ENCODE measurements at places on chromosomes 5 and 9.
A peak's percentile ranks its signal among the peaks of the same experiment; 100 is the strongest.

DNA sequence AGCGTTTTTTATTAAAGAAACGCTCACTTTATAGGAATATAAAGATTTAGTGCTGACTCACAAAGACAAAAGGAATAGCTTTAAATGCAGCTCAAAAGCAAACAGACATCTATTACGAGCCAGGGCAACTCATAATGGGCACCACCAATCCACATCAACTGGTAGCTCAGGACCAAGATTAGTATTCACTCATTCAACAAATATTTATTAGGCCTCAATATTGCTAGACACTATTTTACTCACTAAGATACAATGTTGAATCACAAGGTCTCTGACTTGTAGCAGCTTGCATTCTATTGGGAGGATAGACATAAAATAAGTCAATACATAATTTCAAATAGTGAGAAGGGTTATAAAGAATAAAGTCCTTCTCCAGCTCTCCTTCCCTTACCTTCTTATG is 8.0 kb upstream of the MAN2A1 start:
- DNase-seq = no peak

DNA sequence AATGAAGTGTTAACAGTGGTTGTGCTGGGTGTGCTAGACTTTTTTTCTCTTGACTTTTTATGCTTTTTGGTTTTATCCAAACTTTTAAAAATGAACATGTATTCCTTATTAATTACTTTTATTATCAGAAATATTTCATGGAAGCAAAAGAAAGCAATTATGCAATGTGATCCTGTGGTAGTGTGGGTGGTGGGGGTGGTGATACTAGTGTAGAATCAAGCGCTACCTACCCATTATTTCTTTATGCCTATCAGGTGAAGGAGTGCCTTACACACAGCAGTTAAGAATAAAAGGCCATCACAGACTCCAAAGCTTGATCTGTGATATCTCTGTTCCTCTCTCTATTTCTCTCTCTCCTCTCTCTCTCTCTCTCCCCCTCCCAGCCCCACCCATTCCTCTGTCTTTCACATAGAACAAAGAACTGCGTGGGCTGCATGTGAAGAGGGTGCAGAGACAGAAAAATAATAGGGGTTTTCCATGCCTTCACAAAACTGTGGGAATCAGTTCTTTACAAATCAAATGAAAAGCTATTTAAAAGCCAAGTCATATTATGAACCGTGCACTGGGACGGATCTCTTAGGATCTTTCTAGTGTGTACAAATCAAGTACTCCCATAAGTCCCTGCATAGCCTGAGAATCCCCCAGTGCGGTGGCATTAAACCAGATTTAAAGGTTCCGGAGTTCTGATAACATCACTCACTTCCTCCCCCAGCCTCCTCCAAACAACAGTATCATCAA is 351.2 kb downstream of the RAB3C start:
- DNase-seq = peak; percentile 48

DNA sequence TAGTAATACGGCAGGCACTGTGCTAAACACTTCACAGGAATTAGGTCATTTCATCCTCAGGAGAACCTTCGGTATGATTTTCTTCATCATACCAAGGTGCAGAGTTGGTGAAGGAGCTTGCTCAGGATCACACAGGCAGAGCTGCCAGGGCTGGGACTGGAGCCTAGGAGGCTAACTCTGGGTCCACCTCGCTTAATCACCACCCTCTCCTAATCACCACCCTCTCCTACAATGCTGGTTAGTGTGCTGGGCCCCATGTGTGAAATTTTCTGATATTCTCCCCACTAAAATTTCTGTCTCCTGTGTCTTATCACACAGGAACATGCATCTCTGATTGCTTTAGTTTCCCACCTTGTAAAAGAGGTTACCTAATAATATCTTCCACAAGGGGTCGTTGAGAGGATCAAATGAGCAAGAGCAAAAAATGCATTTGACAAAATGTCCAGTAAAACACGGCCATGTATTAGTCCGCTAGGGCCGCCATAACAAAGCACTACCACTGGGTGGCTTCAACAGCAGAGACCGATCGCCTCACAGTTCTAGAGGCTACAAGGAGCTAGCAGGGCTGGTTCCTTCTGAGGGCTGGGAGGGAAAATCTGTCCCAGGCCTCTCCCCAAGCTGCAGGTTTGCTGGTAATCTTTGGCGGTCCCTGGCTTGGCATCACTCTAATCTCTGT is 128.2 kb upstream of the NFIB start:
- DNase-seq = peak; percentile 46

DNA sequence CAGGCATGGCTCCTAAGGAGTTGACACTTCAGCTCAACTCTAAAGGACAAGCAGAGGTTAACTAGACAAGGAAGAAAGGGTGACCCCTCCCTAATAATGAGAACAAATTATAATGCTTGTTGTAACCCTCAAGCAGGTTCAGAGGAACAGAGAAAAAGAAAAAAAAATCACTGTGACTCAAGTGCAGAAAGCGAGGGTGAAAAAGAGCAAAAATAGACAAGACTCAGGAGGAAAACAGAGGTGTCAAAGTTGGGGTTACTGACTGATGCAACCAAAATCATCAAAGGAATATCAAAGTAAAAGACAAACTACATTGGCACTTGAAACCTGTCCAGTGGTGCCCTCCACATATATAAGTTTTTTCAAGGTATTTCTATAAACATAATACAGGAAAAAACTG is 28.4 kb downstream of the FBXW11 start:
- no peak for DNase-seq

GRCh38 chr5:158368686-158369085 is 509.7 kb upstream of the CLINT1 start:
- DNase-seq = no peak

GRCh38 chr9:89036383-89036782 is 45.1 kb downstream of the S1PR3 start:
- DNase-seq = peak; percentile 10

- no peak for DNase-seq
Observed at GRCh38 chr5:24749701-24750100, 104.9 kb upstream of the CDH10 start.

DNA sequence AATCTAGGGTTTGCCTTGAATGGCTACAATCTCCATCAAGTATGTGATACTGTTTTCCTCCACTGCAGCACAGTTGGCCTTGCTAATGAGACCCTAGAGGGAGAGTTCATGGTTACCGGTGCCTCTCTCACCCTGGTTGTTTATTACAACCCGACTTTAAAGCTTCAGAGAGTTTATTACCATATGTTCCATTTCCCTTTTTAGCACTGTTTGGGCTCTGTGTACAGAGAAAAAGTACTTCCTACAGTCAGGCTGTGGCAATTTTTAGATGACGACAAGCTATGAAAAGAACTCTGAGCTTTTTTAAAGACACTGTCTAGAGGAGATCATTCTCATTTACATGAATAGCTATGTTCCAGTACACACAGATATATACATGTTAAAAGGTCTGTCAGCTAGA is 48.8 kb upstream of the PLCXD3 start:
- DNase-seq = no peak

- no peak for DNase-seq
Observed at GRCh38 chr5:68722357-68722756, 371.5 kb upstream of the SLC30A5 start.

DNA sequence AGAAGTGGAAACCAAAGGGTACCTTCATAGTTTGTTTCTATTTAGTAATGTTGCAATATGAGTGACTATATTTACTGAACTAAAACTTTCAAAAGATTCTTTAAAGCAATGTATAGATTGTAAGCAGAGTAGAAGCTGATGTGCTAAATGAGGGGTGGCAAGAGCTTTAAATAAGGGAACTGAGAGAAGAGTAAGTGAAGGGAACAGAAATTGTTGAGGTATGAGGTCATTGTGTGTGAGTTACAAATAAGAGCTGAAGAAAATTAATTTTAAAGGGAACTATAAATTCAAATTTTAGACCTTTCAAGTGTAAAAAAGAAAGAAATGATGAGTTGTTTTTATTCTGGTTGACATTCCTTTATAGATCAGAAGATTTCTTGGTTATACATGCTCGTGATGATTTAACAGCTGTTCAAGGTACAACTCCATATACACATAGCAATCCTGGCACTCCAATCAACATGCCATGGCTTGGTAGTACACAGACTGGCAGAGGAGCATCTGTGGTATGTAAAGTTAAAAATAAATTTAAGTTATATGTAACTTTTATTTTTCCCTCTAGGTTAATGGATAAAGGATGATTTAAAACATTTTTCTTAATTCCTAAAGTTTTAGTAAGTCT is 135.1 kb upstream of the TNFAIP8 start:
- DNase-seq = no peak

DNA sequence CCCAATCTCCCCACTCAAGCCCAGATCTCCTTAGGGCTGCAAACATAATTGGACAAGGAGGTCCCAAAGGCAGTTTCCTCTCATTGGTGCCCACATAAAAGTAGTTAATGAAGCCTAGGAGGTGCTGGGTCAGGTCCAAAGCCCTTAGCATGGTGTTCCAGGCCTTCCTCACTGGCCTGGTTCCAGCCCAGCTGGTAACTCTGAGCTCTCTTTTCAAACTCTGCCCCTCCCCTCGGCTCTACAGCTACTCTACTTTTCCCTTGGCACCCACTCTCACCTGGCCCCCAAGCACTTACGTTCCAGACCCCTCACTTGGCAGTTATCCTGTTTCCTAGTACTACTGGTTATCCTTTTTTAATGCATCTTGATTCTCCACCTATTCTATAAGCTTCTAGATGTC is 9.9 kb downstream of the SEPTIN8 start:
- DNase-seq = no peak

DNA sequence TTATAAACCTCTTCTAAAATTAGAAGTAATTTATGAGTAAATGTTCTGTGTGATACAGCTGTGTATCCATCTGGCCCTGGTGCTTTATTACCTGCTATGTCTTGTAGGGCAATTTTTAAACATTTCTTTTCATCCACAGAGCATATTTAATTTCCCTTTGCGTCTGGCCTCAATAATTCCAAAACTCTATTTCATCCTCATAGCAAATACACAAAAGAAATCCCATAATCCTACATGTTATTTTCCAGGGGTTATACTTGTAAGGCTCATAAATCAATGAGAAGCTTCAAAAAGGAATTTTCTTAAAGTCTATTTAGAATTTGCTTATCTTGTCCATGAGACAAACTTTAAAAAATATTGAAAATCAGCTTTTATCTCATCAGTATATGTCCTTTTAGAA is 167.0 kb downstream of the TTC39B start:
- no peak for DNase-seq

- no peak for DNase-seq
Observed at GRCh38 chr5:146722361-146722779, 156.2 kb downstream of the PPP2R2B start.

DNA sequence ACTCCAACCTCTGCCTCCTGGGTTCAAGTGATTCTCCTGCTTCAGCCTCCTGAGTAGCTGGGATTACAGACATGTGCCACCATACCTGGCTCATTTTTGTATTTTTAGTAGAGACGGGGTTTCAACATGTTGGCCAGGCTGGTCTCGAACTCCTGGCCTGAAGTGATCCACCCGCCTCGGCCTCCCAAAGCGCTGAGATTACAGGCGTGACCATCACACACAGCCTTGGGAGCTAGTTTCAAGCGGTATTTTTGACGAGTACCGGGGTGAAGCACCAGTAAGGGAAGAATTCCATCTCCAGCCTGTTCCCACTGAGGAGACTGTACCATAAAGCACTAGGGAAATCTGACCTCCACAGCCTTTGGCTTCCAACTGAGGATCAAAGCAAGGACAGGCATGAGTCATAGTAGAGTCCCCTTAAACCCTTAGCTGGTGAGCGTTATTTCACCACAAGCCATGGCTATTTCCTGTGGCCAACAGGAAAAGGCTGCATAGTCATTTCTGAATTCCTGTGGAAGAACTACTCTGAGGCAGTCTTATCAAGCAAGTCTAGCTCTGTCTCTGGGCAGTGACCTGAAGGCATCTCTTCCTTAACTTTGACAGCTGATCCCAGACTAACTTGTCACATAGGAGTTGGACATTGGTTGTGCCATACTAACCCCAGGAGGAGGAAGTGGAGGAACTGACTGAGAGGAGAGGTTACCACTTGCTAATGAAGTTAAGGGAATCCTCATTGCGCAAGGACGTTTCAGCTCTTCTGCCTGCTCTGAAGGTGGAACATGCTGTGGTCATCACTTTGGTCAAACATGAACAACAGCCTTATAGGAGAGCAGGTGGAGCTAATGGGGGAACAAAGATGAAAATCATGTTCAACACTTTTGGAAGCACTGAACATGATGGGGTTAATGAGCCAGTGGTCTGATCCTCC is 85.8 kb upstream of the DMRT1 start:
- no peak for DNase-seq

GRCh38 chr5:77774981-77775789 is 954 bp downstream of the TBCA start:
- DNase-seq = no peak

GRCh38 chr9:74078647-74079046 is 418.5 kb upstream of the RORB start:
- peak; percentile 8 for DNase-seq

DNA sequence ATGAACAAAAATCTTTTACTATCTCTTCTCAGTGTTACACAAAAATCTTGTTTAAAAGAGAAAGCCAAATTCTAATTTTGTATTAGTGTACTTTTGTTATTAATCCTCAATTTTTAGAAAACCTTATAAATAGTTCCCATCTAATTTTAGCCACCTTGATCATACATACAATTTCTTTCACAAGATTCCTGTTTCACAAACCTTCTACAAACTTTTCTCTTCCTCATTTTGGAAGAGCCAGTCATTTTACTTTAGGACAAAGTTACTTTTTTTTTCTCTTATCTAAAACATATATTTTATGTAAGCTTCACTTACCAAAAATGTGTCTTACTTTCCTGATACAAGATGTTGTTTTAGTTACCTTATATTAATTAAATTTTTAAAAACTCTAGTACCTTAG is 161.3 kb downstream of the YIPF5 start:
- DNase-seq = no peak

- DNase-seq = no peak
Observed at GRCh38 chr5:3049261-3049660, 297.8 kb upstream of the IRX2 start.

DNA sequence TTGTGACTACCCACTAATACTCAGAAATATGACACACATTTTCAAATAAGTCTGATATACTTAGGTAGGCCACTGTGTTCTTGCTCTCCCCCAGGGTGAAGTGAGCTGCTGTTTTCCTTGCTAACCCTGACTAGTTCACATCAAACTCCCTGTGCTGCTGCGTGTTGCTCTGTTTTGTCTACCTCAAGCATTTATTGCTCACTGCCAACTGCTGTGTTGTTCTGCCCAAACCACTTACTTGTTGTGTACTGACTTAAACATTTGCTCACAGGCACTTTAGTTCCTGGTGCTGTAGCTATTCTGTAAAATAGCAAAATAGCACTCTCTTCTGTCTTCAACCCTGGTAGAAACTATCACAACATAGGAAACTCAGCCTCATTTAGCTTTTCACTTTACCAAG is 255.7 kb downstream of the HCN1 start:
- DNase-seq = no peak

- DNase-seq = peak; percentile 91
Observed at GRCh38 chr9:115202181-115202580, 84.2 kb upstream of the TNC start.

- DNase-seq = peak; percentile 86
Observed at GRCh38 chr9:114177423-114178064, 22.2 kb downstream of the COL27A1 start.

GRCh38 chr5:68521776-68522175 is 306.2 kb downstream of the PIK3R1 start:
- no peak for DNase-seq

Measured in A673 (cell line).